Smooth muscle cell of the brain vasculature (primary cell): ENCODE measurements at places on chromosomes 5 and 9.

DNA sequence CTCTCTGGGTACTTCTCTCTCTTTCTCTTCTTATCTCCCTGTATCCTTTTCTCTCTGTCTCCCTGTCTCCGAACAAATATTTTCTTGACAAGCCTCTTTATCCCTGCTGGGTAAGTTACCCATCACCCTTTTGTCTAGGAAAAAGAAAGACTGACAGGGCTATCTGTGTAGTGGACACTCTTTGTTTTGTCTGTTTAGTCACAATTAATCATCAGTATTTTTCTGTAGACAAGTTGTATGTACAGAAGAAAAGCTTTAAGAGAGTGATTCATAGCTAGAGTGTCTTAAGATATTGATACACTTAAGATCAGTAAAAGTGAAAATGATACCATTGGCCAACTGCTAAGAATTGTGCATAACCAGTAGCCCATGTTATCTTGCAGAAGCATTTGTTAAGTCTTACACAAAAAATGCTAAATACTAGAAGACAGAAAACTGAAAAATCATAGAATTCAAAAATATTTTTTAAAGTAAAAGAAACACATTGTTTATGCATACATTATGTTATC lies 1043.8 kb upstream of the EDIL3 start:
- DNase-seq: no peak

- DNase-seq: no peak
These were observed 677 bp upstream of the ZNF79 start for GRCh38 chr9:127423476-127423933.

DNA sequence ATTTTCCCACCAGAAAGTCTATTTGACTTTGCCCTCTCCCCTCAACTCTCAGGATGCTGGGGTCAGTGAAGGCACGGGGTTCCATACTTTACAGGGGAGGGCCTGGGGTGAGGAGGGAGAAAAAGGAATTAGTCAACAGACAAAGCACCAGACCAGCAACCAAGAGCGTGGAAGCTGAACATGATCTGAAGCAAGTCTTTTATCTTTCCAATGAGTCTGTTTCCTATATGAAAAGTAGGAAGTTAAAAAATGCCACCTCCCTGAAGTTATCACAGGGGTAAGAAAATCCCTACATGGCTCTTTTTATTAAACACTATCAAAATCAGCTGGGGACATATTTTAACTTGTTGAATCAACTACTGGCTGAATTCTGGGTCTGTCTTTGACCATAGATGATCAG lies 337.0 kb downstream of the TRPM3 start:
- DNase-seq: no peak

DNA sequence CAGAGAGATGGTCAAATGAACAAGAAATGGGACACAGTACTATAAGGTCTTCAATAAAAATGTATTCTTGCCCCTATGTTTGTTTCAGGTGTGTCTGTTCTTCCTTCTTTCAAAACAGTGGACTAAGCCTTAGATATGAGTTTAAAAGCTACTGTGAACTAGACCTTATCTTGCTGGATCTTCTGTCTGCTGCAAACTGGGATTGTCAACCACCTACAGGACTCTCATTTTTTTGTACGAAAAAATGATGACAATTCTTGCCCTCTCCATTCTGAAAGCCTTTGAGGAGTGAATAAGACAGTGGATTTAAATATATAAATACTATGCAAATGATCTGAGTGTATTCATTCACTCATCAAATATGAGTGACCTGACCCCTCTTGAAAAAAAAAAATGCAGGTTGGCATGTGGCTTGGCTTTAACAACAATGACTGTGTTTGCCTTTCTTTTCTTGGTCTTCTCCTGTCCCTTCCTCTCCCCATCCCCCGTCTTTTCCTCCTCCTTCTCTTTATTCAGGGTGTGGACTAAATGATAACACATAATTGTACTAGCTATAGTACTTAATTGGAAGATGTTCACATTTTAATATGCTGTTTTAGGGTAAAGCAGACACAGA lies 235.5 kb upstream of the TRIM32 start:
- DNase-seq: no peak

DNA sequence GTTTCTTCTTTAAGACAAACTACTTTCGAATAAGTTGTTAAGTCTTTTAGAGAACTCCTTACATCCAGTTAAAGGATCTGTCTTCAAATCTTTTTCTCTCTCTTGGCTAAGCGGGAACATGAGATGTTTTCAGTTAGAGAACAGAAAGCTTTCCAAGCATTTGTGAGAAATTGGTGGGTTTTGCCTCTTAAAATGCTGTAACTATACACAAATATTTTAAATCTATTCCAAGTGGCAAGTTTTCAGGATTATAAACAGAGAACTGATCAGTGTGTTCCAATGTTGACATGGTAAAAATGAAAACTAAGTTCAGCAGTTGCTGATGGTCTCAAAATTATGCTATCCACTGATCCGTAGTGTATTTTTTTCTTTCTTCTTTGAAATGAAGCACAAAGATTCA lies 100.4 kb downstream of the EBF1 start:
- no peak for DNase-seq
